ENCODE measurements at places on chromosomes 16 and 17.

DNA sequence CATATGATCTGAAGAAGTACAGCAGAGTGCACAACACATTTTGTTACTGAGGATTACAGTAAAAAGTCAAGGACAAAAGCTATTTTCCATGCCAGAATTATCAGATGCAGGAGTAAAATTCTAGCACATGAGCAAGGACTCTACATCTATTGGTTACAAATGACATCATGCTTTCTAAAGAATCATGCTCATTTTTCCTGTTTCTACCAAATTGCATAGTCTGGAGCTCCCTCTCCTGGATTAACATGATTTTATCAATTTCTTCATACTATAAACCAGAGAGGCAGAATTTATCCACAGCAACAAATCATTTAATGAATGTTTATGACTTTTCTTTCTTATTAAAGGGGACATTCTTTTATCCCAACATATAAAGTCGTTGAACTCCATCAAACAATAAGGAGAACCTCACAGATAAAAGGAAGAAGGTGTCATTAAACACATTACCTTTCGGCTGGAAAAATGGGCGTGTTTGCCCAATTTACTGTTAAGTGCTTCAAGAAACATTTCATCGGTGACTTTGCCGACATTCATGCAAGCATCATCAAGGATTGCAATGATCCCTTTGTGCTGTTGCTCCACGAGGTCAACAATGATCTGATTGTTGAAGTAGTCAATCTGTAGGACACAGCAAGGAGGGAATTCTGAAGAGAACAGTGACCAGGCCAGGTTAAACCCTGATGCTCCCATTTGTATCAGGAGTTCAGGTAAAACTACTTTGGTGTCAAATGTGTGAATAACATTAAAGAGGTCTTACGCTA lies 121.7 kb downstream of the MYO1D start:
- DNase-seq: no peak

DNA sequence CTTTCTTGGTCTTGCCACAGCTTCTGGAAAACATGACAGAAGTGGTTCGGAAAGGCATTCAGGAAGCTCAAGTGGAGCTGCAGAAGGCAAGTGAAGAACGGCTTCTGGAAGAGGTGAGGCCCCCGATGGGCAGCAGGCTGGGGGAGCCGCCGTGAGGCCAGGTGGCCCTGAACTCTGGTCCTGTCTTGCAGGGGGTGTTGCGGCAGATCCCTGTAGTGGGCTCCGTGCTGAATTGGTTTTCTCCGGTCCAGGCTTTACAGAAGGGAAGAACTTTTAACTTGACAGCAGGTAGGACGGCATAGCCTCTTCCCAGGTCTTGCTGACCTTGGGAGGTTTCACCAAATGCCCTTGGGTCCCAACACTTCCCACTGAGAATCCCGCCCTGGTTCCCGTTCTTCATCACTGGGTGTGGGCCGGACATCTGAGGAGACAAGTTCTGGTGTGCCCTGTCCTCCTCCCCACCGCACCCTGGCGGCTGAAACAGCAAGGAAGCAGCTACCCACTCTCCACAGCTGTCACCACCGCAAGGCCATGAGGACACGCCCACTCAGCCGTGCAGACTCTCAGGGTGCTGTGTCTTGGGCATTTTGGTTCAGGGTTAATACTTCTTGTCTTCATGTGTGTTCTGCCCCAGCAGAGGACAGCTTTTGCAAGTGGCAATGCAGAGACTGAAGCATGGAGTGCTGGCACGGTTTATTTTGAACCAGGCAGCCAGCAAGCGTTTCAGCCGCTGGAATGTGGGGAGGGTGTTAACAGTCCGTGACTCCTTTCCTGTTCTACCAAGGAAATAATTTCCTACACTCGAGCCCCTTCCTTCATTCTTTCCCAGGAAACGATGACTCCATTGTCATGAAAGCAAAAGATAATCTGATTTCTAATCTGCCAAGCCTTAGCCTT lies 21.4 kb downstream of the NTAN1 start:
- no peak for DNase-seq

GRCh38 chr16:88838566-88838965 lies 18.2 kb downstream of the GALNS start:
- no peak for DNase-seq

- DNase-seq: no peak
These were observed 34.9 kb downstream of the SMARCE1 start for GRCh38 chr17:40612599-40613244.

DNA sequence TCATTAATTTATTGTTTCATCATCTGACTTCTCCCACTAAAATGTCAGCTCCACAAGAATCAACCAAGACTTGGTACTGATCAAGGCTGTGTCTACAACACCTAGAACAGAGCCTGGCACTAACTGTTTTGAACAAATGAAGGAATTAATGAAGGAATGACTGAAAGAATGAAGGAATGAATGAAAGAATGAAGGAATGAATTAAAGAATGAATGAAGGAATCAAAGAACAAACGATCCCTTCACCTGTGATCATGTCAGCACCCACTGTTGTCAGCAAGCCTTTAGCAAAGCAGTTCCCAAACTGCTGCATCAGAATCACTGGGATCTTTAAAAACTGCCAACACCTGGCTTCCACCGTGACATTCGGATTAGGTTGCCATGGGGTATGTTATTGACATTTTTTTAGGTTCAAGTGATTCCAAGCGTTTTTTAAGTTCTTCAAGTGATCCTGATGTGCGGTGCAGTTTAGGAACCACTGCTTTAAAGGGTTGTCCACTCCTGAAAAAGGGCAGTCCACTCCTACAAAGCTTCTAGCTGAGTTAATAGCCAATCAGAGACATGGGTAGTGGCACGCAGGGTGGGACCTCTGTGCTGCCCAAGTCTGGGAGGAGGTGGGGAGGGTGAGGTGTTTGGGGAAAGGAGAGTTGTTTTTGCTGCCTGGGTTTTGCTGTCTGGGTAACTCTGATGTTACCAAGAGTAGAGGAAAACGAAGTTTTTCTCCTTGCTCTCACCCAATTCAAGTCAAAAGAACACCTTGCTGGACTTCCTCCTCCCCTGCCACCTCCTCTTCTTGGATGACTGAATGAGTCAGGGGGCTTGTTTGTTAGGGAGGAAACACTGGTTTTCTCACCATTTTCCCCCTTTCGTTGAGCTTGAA lies 89.7 kb downstream of the RAB11FIP4 start:
- no peak for DNase-seq

DNA sequence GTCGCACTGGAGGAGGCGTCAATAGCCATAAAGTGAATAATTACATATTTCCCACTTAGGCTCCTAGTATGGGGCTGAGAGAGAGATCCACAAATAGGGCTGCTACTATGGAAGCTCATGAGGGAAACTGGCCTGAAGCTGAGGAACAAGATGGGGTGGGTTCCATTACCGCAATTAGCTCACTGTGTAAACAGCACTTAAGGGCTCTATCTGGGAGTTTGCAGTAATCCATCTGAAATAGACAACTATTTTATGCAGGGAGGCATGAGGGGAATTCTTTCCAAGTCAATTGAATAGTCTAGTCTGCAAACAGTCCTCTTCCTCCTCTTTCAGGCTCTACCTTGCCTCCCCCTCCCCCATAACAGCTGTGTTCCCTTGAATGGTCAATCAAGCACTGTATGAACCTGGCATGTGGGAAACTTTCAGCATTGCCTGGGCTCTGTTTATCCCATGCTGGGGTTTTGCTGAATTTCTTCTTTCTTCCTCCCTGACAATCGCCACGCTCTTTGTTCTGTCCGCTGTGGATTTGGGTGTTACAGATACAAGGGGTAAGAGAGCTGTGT lies 56.1 kb upstream of the MAF start:
- no peak for DNase-seq

DNA sequence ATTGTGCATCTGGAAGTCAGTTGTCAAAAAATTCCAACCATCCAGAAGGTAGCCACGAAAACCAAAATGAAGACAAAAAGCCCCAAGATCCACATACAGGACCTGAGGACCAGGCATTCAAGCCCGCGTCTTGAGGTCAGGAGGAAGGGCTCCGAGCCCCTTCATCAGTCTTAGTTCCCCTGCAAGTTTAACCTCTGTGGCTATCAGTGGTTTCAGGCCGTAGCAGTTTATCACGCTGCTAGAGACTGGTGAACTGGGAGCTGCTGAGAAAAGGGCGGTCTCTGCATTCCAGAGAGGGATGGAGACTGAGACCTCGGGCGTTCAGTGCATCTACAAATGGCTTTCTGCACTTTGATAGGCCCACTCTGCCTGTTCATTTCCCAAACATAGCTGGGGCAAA lies 70.6 kb downstream of the IRF8 start:
- no peak for DNase-seq

DNA sequence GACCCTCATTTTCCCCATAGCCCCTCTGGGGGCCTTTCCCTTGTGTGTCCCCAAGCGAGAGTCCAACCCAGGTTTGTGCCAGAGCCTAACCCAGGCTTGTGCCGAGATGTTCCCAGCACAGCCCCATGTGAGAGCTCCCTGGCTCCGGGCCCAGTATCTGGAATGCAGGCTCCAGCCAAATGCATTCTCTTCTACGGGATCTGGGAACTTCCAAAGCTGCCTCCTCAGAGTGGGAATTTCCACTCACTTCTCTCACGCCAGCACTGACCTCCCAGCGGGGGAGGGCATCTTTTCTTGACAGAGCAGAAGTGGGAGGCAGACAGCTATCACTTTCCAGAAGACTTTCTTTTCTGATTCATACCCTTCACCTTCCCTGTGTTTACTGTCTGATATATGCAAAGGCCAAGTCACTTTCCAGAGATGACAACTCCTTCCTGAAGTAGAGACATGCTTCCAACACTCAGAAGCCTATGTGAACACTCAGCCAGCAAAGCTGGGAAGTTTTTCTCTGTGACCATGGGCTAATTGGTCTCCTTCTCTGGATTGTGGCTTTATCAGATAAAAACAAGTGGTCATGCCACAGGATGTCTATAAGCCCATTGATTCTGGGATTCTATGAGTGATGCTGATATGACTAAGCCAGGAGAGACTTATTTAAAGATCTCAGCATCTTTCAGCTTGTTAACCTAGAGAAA lies 2.5 kb upstream of the CCL2 start:
- peak; percentile 70 for DNase-seq

DNA sequence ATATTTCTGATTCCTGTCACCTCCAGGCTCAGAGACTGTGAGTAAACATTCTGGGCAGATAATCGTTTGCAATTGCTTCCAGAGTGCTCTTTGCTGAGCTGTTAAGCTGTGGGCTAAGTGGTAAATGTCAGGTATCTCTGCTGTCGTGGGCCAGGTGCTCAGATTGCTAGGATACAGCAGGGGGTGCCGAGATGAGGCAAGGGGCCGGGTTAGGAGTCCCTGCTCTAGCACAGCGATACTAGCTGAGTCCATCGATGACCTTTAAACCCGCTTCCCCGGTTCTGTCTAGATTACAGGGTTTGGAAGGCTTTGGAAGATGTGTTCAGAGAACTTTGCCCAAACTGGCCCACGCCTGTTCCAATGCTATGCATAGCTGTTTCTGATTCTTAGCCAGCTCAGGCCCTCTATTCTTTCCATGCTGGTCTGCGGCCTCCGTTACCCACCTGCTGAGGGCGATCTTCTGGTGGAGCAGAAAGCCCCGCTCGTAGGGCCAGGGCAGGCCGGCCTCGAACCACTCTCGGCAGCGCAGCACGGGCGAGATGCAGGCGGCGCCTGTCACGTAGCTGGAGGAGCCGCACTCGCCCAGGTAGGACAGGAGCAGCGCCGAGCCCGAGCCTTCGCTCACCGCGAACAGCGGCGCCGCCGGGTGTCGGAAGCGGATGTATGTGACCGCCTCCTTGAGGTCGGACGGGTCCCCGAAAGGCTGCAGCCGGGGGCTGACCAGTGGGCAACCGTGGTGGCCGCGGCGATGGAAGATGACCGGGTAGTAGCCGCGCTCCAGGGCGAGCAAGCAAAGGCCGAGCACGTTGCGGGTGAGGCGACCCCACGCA lies 979 bp downstream of the ABHD15 start:
- DNase-seq: no peak

DNA sequence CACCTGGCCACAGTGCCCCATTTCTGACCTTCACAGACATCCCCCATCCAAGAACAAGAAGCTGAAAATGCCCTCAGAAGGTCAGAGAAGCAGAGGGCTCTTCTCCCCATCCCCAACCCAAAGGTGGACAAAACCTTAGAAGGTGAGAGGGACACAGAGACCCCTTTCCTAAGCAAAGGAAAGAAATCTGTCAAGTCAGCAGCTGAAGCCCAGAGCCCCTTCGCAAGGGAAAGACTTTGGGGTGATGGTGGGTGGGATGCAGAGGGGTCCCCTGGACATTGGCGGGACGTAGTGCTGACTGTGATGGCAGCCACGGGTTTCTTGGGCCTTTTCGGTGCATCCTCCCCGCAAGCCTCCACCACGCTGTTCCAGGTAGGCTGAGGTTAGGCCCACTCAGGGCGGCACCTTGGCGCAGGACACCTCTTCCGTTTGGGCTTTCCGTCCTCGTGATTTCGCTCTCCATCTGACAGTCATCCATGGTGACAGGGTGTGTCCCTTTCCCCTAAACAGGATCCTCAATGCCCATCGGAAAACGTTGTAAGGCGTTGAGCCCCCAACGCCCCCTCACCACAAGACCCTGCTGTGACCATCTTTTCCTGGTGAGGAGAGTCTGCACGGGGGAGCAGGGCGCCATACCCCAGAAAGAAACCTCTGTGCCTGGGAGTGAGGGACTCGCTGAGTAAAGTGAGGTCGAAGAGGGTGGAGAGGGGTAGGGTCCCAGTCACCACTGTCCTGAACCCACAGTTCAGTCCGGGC lies 10.7 kb upstream of the GSDMA start:
- no peak for DNase-seq

DNA sequence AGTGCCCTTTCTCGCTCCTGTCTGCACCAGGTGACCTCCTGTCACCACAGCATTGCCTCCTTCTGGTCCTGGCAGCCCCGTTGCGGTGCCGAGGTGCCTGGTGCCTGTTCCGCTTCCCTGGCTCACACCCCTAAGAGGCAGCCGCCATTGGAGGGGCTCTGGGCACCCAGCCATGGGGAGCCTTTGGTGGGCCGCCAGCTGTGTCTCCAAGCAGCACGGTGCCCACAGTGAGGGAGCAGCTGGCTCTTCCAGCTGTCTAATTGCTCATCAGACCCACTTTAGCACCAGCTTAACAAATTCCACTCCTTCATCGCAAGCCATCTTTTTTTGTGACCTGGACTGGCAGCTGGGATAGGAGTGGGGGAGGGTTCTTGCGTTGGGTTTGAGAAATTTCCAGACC lies 276.1 kb downstream of the SNX29 start:
- no peak for DNase-seq

GRCh38 chr16:9645911-9646310 lies 536.3 kb downstream of the GRIN2A start:
- DNase-seq: no peak

DNA sequence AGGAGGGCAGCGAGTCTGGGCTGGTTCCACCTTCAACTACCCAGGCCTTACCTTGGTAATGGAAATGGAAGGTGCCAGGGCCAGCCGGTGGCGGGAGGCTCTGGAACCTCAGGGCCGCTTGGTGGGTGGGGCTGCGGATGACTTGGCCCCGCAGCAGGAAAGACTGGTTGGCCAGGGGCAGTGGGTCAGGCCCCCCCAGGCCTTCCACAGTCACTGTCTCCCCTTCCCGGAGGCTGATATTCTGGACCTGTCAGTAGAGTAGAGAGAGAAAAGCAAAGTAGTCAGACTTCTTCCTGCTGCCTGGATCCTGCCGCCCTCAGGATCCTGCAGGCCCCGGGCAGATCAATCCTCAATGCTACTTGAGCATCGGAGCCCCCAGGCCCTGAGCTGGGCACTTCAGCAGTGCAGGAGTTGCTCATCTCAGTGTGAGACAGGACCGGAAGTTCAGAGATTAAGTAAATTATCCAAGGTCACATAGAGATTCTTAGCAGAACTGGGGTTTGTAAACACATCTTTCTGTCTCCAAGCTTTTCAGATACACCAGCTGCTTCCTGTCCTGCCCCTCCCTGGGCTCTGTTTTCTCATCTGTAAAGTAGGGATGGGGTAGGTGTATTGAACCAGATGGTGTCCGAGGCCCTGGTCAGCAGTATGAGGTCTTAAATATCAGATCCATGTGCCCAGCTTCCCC lies 18.5 kb upstream of the PHF12 start:
- no peak for DNase-seq

Measured in kidney epithelial cell (primary cell).